ENCODE measurements at places on chromosomes 16 and 17.

DNA sequence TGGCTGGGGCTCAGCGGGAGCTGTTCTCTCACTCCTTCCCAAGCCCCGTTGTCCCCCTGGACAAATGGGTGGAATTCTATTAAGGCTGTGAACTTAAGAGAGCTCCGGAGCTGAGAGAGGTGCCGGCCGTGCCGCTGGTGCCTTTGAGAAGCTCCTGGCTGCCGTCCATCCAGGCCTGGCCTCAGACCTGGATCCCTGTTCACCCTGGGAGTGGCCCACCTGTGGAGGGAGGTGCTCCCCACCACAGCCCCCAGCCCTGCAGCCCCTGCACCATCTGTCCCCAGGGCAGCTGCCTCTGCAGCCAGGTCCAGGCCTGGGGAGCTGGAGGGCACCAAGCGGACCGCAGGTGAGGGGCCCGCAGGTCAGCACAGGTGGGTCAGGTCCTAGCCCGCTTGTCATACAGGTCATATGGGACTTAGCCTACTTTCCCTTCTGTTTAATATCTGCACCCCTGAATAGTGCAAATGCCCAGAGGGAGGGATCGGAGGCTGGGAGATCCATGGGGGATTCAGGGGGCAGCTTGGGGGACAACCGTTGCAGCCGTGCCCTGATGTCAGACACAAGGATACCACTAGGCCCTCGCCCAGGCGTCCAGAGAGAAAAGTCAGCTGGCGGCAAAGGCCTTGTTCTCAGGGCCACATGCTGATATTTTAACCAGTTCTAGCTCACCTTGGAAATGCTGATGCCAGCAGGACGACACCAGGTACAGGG lies 15.2 kb upstream of the METRNL start:
- no peak for DNase-seq

DNA sequence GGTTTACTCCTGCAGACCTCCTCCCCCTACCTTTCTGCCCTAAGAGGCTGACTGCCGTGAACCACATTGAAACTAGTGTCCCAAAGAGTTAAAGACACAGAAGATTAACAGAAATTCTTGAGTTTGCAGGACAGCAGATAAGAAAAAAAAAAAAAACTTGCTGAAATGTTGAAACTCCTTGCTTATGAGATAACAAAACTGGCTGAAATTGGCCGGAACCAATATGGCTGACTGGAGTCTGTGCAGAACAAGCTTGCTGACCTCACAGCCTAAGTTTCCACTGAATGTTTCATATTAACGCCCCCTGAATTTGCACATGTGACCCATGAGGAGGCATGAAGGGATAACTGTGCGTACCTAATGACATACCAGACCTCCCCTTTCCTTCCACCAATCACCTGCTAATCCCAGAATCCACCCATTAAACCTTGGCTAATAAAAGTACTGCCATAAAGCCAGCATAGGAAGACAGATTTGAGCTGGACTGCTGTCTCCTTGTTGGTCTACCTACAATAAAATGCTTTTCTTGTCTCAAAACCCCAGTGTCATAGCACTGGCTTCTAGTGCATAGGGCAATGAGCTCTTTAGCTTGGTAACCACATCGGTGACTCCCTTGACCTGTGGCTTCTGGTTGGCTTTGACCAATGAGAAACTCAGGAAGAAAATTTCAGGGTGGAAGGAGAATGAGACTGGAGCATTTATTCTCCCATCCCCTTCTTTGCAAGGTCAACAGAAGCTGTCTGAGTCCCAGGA lies 80.1 kb downstream of the PMP22 start:
- no peak for DNase-seq

DNA sequence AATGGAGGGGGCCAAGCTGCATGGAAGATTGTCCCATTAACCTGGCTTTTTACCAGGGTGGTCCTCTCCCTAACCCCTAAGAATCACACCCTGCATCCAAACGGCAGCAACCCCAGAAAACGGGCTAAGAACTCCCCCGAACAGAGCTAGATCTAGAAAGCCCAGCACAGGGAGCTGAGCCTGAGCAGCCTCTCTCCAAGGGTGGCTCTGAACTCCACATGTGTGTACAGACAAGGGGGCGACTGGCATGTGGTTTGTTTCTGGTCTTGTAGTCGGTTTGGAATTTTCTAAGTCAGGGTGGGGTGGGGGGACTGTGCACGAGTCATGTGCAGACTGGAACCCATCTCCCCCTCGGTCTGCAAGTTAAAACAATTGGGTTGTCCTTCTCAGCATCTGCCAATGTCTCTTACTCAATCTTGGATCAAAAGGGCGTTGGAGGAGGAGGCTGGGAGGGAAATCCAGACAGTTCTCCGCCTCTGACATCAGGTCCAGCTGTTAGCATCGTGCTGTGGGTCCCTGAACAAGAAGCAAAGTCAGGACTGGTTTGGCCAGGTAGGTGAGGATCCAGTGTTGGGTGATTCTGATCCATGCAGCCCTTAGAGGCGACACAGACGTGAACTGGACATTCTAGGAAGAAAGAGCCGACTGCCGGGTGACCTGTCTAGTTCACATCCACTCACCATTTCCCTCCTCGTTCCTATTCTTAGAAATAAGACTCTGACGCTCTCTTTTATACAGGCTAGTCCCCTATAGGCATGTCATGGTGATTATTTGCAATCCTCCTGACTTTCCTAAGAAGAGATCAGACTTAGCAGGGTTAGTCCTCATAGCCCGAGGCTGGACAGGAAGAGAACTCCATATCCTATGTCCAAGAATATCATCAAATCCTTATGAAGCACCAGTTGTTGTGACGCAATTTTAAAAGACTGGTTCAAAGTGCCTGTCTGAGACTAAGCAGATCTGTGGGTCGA lies 381.8 kb downstream of the SOX9 start:
- no peak for DNase-seq

- no peak for DNase-seq
Observed at GRCh38 chr17:50161911-50162288, 3.9 kb upstream of the SGCA start.

- no peak for DNase-seq
Observed at GRCh38 chr17:31533546-31534155, 142.2 kb downstream of the RAB11FIP4 start.

DNA sequence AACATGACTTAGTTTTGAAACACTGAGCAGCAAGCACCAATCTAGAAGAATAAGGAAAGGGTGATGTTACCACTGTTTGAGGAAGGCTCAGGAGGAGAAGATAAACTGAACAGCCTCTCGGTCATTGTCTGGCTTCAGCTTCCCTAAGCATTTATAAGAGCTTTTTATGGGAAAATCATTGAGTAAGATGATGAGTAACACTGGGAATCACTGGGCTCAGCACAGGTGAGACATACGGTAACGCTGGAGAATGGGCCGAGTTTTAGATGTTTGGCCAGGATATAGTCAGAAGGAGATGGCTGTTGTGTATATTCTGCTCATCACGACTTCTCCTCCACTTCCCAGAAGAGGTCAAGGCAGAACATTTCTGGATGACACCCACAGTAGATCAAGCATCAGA lies 42.2 kb upstream of the ALOX12 start:
- no peak for DNase-seq

GRCh38 chr16:23544436-23544835 lies 12.7 kb downstream of the EARS2 start:
- DNase-seq: no peak

- no peak for DNase-seq
Observed at GRCh38 chr17:17060001-17060922, 18.0 kb downstream of the MPRIP start.

GRCh38 chr17:35890774-35891155 lies 10.6 kb upstream of the CCL5 start:
- no peak for DNase-seq

DNA sequence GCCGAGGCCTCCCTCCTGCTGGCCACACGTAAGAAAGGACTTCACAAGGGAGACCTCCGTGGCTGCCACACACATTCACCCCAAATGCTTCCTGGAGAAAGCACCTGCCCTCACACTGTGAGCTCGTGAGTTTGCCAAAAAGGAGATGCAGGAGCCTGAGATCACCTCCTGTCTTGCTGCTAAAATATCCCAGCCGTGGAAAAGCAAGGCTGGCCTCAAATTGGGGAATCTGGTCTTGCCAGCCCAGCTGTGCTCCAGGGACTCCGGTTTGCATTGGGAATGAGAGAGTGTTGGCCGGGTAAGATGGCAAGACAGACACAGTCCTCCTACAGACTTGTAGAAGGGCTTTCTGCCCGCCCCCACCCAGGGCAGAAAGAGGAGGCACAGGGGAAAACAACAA lies 13.8 kb downstream of the RBFOX3 start:
- no peak for DNase-seq

DNA sequence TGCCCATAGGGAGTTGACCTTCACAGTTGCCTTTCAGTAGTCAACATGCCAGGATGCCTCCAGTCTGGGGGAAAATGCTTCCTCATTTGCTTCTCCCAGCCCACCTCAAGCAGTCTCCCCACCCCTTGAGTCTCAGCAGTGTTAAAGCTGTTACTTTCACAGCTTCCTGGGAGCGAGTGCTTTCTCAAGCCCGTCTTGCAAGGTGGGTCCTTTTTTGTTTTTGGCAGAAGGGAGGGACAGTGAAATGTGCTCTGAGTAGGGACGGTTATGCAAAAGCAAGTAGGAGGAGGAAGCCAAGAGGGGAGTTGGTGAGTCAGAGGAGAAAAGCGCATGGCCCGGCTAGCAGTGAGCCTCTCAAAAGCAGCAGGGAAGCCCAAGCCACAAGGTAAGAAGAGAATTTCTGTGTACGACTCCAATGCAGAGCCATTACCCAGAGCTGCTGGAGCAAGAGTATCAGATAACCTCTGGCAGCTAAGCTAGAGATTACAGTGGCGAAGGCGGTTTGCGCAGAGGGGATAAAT lies at the start of gene CHST4:
Gene CHST4 (plus strand): TSS at position 316 of the 521 bp plus-strand sequence. CDS start 10,252 bp downstream, outside the sequence.
- no peak for DNase-seq

GRCh38 chr16:30723725-30724355 lies 24.4 kb upstream of the PHKG2 start:
- DNase-seq: no peak

DNA sequence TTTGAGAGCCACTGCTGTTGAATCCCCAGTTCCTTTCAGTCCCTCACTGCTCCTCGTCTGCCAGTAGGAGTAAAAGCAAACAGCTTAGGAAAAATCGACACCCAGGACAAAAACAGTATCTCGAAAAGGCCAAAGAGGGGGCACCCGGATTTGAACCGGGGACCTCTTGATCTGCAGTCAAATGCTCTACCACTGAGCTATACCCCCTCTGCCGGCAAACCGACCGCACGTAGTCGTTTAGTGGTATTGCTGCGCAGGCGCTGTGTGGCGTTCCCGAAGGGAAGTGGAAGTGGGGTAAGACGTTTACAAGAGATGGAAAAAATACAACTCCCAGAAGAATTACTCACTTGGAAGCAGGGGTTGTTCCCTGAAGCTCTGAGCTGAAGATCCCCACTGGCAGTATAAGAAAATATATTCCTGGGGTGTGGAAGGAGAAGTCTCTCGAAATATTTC lies 2.2 kb upstream of the PLXDC1 start:
- peak; percentile 27 for DNase-seq

GRCh38 chr17:78944956-78945355 lies 19.8 kb upstream of the TIMP2 start:
- DNase-seq: no peak

GRCh38 chr17:69525920-69526841 lies 111.7 kb downstream of the MAP2K6 start:
- DNase-seq: no peak

DNA sequence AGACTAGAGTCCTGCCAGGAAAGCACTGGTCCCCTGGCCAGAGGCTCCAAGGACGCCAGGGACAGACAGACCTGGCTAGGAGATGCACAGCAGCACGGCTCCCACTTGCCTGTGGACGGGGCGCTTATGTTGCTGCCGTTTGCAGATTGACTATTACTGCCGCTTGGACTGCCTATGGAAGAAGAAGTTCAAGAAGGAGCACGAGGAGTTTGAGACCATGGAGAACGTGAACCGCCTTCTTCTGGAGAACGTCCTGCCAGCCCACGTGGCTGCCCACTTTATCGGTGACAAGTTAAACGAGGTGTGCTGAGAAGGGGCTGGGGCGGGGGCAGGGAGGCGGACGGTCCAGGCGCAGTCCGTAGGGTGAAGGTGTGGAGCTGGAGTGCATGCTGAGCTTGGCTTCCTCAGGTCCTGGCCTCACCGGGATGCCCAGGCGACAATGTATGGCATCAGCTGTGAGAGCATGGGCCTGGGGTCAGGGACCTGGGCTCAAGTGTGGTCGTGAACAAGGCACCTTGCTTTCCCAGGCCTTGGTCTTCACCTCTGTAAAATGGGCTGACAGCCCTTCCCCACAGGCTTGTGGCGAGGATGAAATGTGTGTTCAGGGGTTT lies 45.6 kb downstream of the ADCY7 start:
- DNase-seq: no peak

DNA sequence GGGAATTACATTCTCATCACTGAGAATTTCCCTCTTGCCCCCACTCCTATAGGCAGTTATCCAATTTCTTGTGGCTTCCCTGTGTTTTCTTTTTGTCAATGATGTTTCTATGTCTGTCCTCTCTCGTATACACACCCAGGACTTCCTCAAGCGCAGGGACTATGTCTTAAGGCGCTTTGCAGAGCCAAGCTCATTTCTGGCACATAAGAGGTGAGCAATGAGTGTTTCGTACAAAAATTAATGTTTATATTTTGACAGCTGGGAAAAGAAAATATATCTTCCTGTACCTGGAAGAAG lies 947 bp downstream of the DDX42 start:
- no peak for DNase-seq

DNA sequence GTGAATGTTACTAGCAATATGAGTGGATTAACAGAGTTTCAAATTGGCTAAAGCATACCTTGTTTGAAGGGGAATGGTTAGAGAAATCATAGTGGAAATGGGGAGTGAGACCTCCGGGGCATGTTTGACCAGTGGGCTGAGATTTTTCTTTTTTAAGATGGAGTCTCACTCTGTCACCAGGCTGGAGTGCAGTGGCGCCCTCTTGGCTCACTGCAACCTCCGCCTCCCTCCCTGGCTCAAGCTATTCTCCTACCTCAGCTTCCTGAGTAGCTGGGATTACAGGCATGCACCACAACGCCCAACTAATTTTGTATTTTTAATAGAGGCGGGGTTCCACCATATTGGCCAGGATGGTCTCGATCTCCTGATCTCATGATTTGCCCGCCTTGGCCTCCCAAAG lies 9.6 kb downstream of the CDRT15 start:
- no peak for DNase-seq

DNA sequence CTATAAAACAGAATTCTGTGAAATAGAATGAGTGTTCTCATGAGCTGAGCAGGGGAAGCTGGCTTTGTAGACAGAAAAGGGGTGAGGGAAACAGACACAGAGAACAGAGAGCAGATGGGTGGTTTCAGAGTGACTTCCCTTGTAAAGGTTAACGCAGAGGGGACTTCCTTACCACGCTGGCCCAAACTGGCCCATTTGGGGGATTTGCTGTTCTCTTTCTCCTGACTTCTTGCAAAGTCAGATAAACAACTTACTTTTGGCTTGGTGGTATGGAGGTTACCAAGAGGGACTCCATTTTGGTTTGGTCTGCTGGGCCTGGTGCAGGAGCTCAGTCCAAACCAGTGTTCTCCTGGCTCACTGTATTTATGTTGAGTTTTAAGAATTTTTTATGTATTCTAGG lies 48.4 kb downstream of the SEC14L1 start:
- no peak for DNase-seq

Measured in esophagus squamous epithelium (tissue), 5 donors.